DND-41 (cell line): ENCODE measurements at places on chromosomes 13 and 19.

DNA sequence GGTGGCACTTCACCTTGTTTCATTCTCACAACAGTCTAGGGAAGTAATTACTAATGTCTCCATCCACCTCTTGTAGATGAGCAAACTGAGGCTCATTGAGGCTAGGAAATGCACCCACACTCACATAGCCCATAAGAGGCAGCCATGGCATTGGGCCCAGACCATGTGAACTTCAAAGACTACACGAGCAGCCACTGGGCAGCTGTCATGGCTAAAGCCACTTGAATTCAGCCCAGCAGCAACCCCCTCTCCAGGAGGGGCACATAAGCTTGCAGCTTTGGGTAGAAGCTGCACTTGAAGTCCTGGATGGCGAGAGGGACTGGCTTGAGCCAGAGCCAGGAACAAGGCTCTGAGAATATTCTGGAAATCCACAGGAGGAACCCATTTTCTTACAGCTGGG, 13.4 kb downstream of the ALOX5AP start:
- no peak for DNase-seq

GRCh38 chr13:112776971-112777370, 87.1 kb downstream of the ATP11A start:
- no peak for DNase-seq

GRCh38 chr13:91278888-91279287, 68.6 kb upstream of the MIR17HG start:
- DNase-seq = no peak

DNA sequence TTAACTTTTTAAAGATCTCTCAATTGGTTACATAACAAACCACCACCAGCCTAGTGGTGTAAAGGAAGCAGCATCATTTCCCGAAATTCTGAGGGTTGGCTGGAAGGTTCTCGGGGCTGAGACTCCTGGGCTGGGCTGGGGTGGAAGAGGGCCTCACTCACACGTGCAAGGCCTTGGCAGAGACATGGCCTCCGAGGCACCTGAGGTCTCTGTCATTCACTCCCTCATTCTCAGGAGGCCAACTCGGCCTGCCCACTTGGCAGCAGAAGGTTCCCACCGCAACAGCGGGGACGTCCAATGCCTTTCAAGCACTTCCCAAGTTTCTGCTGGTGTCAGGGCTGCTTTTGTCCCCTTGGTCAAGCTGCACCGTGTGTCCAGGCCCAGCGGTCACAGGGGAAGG, 18.6 kb upstream of the RASA3 start:
- DNase-seq = no peak

DNA sequence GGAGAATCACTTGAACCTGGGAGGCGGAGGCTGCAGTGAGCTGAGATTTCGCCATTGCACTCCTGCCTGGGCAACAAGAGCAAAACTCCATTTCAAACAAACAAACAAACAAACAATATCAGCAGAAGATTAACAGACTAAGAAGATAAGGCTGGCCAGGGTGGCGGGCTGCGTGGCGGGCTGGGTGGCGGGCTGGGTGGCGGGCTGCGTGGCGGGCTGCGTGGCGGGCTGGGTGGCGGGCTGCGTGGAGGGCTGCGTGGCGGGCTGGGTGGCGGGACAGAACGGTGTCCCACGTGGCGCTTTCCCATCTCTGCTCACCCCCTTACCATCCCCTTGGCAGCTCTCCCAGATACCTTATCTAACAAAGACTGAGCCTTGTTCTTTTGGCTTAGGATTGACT, 196.2 kb downstream of the COL4A1 start:
- DNase-seq = no peak

DNA sequence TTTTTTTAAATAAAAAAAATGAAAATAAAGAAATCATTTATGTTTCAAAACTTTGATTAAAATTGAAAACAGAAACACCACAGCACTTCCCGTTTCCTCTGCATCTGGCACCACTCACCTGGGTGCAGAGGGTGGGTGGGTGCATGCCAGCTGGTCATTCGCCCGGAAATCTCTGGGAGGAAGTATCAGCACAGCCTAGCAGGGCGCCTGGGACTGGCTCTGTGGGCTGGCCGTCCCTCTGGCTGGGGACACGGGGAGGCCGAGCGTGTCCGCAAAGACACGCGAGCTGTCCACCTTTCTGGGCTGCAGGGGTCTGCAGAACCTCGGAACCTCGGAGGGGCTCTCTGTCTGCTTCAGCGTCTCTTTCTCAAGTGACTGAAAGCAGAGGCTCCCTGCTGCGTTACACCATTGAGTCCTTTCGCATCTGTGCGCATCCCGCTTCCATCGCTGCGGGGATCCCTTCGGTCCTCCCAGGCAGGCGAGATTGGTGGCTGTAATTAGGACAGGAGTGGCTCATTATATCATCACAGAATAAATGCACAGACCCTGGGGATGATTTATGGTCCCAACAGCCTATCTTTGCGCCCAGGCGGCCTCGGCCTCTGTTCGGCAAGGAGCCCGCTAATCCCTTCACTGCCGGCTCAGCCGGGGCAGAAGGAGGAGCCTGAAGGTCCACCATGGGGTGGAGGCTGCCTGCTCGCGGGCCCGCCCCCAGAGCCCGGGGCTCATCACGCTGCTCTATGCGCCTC, 17.2 kb downstream of the CRTC1 start:
- DNase-seq = peak; percentile 57

DNA sequence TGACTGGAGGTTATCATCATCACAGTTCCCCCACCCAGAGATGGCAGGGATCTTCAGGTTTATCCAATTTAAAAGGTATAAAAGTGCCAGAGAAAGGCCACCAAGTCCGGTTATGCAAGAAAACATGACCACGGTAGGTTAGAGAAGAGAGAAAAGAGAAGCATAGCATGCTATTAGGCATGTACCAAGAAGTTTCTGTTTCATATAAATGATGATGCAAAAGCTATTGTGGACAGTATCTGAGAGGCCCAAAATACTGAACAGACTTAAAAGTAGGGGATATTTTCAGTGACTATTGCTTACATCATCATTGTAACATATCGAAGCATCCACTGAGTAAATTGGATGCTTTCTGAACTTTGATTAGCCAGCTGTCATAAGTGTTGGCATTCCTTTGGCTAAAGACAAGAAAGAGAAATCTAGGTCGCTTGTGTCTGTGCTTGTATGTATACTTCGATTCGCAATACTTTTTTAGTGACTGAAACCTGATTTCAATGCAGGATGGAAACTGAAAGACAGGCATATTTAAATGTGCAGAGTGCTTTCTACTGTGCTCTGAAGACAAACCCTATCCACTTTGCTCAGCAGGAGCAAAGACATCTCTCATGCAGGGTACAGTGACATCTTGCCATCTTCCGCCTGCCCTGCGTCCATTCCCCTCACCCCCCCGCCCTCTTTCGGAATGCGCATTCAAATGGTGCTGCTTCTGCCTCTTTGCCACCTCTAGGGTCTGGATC, 180.3 kb downstream of the SHISA2 start:
- DNase-seq = no peak

DNA sequence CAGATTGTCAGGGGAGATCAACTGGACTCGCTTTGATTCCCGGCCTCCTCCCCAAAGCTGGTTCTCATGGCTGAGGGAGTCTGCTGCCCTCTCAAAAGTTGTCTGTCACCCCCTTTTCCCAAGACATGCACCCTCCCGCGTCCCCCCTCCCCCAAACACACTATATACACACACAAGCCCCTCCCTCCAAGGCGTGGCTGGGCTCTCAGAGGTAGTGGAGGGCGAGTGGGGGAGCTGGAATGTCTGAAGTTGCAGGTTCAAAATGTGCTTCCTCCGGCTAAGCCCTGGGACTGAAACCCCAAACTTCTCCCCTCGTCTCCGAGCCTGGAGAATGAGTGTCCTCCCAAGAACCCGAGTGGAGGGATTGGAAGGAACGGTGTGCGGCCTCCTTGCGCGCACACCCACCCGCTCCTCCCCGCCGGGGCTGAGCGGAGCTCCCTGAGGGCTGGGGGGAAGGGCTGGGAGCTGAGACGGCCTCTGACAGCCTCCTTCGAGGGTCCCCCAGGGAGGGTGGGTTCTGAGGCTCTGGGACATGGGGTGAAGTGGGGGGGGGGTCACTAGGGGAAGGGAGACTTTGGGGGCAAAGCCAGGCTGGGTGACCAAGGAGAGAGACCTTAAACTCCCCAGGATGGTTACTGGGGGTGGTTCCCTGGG, 9.9 kb upstream of the MEIS3 start:
- no peak for DNase-seq

GRCh38 chr19:40005691-40006272, 8.9 kb downstream of the ZNF546 start:
- DNase-seq = no peak

- no peak for DNase-seq
Observed at GRCh38 chr13:61695147-61695546, 279.5 kb upstream of the PCDH20 start.

- peak; percentile 23 for DNase-seq
Observed at GRCh38 chr19:44796701-44797115, 12.2 kb upstream of the BCAM start.

GRCh38 chr13:68550330-68550729, 1320.2 kb upstream of the PCDH9 start:
- DNase-seq = no peak

DNA sequence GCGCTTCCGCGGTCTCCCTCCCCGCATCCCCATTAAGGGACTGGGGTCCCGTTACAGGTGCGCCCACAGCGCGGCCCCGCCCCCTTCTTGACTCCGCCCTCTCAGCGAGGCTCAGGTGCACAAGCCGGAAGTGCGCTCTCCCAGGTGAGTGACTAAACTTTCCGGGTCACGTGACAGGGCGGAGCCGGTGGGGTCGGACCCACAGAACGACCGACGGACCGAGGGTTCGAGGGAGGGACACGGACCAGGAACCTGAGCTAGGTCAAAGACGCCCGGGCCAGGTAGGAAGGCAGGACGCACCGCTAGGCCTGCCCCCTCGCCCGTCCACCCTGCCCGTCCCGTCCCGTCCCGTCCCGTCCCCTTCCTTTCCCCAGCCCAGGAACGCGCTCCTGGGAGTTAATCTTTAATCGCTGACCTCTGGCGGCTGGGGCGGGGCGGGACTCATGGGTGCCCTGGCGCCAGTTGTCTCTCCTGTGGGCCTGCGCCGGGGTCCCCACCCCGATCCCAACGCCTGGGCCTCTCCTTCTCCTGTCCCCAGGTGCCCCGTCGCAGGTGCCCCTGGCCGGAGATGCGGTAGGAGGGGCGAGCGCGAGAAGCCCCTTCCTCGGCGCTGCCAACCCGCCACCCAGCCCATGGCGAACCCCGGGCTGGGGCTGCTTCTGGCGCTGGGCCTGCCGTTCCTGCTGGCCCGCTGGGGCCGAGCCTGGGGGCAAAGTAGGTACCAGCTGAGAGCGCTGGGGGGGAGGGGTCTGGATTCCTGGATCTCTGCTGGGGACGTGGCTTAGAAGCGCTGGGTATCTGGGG, at the start of gene CRB3:
Gene CRB3 (plus strand): TSS at position 202 of the 804 bp plus-strand sequence. CDS start 431 bp downstream, at position 633.
- DNase-seq = no peak

- DNase-seq = no peak
Observed at GRCh38 chr19:10163536-10163935, 31.2 kb downstream of the DNMT1 start.

GRCh38 chr13:80367473-80367872, 26.5 kb upstream of the SPRY2 start:
- no peak for DNase-seq

GRCh38 chr13:19089315-19089714, 92.3 kb downstream of the TUBA3C start:
- DNase-seq = no peak

- DNase-seq = no peak
Observed at GRCh38 chr13:52345048-52345447, 60.9 kb downstream of the THSD1 start.

GRCh38 chr13:77979721-77980385, 61.2 kb upstream of the EDNRB start:
- no peak for DNase-seq

DNA sequence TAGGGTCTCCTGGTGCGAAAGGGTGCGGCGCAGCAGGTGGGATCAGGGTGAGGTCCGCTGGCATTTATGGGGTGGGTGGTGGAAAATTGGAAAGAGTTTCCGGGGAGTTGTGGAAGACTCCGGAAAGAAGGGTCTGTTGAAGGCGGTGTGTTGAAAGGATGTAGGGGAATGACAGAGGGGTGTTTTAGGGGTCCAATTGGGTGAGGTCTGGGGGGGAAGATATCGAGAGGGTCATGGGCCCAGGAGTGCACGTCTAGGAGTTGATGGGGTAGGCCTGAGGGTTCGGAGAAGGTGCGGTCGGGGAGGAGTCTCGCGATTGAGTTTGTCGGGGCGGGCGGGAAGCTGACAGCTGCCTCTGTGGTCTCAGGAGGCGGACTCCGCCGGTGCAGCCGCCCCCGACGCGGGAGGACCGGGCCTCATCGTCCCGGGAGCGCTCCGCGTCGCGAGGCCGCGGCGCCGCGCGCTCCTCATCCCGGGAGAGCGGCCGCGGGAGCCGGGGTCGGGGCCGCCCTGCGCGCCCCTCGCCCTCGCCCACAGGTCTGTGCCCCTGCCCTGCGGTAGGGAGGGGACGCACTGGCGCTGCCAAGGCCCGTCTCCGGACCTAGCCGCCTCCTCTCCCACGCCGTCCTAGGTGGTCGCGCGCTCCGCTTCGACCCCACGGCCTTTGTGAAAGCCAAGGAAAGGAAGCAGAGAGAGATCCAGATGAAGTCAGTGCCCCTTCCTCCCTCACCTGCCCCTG, 7.0 kb downstream of the PGLYRP1 start:
- no peak for DNase-seq

GRCh38 chr19:17560205-17560595, 4.8 kb downstream of the COLGALT1 start:
- no peak for DNase-seq

GRCh38 chr19:45476304-45476703, 8.5 kb downstream of the FOSB start:
- no peak for DNase-seq

GRCh38 chr19:8576273-8576993, 809 bp downstream of the MYO1F start:
- DNase-seq = no peak

GRCh38 chr19:58466089-58466759, 656 bp upstream of the ZNF324 start:
- no peak for DNase-seq

DNA sequence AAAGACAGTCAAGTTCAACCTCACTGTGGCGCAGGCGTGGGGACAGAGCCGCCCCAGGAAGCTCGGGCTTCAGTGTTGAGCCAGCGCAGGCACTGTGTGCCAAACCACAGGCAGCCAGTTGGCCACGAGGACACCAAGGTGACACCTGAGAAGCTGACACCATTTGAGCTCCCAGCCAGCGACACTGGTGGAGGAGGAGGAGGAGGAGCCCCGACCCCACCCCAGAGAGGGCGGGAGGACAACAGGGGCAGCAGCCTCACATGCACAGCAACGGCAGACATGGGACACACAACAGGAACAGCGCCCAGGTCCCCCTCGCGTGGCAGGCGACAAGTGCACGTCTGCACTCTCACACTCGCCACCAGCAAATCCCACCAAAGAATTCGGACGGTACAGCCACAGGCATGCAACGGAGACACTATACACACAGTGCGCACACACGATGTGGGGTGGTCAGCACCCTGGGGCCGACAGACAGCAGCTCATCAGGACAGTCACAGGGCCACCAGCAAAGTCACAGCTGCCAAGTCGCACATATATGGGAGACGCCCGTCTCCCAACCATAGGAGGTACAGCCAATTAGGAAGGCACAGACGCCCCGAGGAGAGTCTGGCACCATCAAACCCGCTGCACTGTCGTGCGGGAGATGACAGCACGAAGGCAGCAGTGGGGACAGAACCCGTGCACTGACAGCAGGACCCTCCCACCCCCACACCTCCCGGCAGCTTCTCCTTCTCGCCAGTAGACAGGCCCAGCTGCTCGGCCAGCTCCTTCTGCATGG, 3.4 kb downstream of the EIF3G start:
- no peak for DNase-seq

GRCh38 chr19:11096210-11096841, 7.1 kb downstream of the LDLR start:
- DNase-seq = no peak

GRCh38 chr19:33404506-33405253, 31.2 kb downstream of the CEBPG start:
- no peak for DNase-seq

- no peak for DNase-seq
Observed at GRCh38 chr13:34637138-34637537, 304.9 kb upstream of the NBEA start.
